Kidney epithelial cell (primary cell): ENCODE measurements at places on chromosomes 1 and 21. TPM values are rescaled to one million over a fixed set of nuclear protein-coding genes. Genes with fewer than 3 reads are reported as not detected.

The EDN2 gene
- total RNA-seq, result 0.96 TPM in 1 of 2 replicates, not detected in the other

GRCh38 chr1:109623601-109624161 is 4.0 kb downstream of the AMPD2 start:
- no peak for DNase-seq

The ORC1 gene
- 2.2 and 2.7 TPM in 2 replicates for total RNA-seq

GRCh38 chr1:195481293-195481692 is 1126.9 kb downstream of the KCNT2 start:
- DNase-seq, result no peak

The AGT gene
- 3.9 and 4.7 TPM in 2 replicates for total RNA-seq

The AGMAT gene
- 0.75 and 0.96 TPM in 2 replicates for total RNA-seq

- no peak for DNase-seq
These were observed 7.5 kb downstream of the CNN3 start for GRCh38 chr1:94919241-94920030.

DNA sequence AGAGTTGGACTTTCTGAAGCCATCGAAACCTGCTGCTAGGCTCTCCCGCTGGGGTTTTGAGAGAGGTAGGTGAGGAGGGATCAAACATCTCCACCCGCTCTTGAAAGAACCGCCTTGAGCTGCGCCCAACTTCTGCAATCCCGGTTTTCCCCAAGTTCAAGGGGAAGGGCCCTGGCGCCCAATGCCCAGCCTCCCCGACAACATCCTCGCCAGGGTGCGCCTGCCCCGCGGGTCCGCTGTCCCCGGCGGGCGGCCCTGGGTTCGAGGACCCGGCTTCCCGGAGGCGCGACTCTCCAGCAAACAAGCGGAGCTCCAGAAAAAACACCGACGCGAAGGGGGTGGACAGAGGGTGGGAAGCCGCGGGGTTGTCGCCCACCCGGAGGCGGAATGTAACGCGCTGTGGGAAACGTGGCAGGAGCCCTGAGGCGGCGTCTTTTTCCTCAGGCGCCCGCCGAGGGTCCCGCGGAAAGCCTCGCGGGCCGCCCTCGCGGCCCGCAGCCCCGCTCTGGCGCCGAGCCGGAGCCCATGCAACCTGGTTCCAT is 607 bp downstream of the BTG3 start:
- DNase-seq, result no peak

DNA sequence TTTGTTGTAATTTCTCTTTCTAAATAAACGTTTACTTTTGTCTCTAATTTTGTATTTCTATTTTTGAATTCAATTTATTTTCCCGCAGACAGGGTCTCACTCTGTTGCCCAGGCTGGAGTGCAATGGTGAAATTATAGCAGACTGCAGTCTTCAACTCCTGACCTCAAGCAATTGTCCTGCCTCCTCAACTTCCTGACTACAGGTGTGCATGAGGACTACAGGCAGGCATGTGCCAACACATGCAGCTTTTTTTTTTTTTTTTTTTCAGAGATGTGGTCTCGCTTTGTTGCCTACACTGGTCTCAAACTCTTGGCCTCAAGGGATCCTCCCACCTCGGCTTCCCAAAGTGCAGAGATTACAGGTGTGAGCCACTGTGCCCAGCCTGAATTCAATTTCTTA is 36.7 kb upstream of the IL20 start:
- no peak for DNase-seq

- no peak for DNase-seq
These were observed 13.4 kb downstream of the INSL5 start for GRCh38 chr1:66787641-66788040.
